CD4-positive, alpha-beta memory T cell (primary cell): ENCODE measurements at places on chromosomes 5 and 9.

DNA sequence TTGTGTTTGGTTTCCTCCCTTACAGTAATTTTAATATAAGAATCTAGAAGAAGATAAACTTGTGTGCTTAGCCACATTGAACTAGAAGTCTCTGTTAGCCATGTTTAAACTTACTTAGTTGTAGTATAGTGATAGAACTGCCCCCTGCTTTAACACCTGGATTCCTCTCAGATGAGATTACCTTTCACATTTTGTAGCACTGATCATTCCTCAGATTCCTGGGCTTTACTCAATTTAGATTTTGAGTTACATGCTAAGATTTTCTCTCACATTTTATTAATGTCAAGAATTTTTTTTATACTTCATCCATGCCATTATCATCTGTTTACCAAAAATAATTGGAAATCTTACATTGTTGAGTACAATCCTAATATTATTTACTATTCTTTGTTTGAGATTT is 70.5 kb downstream of the GPBP1 start:
- no peak for DNase-seq
- no peaks in the 10 kb centered on the region for H3K27me3 ChIP-seq
- peaks cover 15% of the 10 kb centered on the region for H3K36me3 ChIP-seq
- no peak overlapping the region for H3K4me3 ChIP-seq
- no peak overlapping the region for H3K27ac ChIP-seq

GRCh38 chr9:38039090-38039906 is 29.7 kb downstream of the SHB start:
- no peaks in the 10 kb centered on the region for H3K4me1 ChIP-seq
- no peak overlapping the region for H3K27ac ChIP-seq
- H3K36me3 ChIP-seq = no peaks in the 10 kb centered on the region

DNA sequence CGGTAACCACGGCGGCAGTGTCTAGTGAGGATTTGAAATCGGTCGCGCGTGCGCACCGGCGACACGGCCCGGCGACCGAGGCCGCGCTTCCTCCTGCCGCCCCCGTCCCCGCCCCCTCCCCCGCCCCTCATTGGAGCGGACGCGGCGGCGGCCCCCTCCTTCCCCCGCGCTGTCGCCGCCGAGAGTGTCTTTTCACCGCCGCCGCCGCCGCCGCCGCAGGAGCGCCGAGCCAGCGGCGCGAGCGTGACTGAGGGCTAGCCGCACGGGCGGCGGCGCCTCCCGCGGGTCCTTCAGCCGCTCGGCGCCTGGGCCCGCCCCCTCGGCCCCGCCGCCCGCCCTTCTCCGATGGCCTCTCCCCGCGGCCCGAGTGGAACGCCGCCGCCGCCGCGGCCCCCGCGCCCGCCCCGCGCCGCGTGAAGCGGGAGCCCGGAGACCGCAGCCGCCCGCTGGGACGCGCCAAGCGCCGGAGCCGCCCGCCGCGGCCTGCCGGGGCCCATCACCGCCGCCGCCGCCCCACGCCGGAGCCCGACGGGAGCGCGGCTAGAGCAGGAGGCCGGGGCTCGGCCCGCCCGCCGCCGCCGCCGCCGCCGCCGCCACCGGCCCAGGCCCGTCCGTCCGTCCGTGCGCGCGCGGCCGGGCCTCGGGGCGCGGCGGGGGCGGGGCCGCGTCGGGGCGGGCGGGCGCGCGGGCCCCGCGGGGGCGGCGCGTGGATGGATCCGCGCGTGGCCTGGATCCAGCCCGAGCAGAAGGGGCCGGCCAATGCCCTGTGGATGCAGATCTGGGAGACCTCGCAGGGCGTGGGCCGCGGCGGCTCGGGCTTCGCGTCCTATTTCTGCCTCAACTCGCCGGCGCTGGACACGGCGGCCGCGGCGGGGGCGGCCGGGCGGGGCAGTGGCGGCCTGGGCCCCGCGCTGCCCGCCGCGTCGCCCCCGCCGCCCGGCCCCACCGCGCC is at the start of gene TENT4A:
Gene TENT4A (plus strand): TSS at position 159 of the 952 bp plus-strand sequence. CDS start 552 bp downstream, at position 711.
- no peak for DNase-seq
- H3K4me1 ChIP-seq = peaks cover 39% of the 10 kb centered on the region
- no peaks in the 10 kb centered on the region for H3K27me3 ChIP-seq
- peak within 1 kb of the TSS; percentile 81 for H3K4me3 ChIP-seq

GRCh38 chr9:121771851-121772599 is 120.6 kb downstream of the DAB2IP start:
- no peak overlapping the region for H3K27ac ChIP-seq
- H3K4me3 ChIP-seq = no peak overlapping the region
- no peaks in the 10 kb centered on the region for H3K27me3 ChIP-seq
- H3K36me3 ChIP-seq = no peaks in the 10 kb centered on the region
- no peak for DNase-seq

- no peak for DNase-seq
- no peaks in the 10 kb centered on the region for H3K4me1 ChIP-seq
- H3K36me3 ChIP-seq = no peaks in the 10 kb centered on the region
- no peaks in the 10 kb centered on the region for H3K27me3 ChIP-seq
- no peak overlapping the region for H3K4me3 ChIP-seq
- H3K27ac ChIP-seq = no peak overlapping the region
Measured at GRCh38 chr9:79769476-79770275, 197.9 kb downstream of the TLE4 start.
